ENCODE measurements at places on chromosomes 7 and 10.

DNA sequence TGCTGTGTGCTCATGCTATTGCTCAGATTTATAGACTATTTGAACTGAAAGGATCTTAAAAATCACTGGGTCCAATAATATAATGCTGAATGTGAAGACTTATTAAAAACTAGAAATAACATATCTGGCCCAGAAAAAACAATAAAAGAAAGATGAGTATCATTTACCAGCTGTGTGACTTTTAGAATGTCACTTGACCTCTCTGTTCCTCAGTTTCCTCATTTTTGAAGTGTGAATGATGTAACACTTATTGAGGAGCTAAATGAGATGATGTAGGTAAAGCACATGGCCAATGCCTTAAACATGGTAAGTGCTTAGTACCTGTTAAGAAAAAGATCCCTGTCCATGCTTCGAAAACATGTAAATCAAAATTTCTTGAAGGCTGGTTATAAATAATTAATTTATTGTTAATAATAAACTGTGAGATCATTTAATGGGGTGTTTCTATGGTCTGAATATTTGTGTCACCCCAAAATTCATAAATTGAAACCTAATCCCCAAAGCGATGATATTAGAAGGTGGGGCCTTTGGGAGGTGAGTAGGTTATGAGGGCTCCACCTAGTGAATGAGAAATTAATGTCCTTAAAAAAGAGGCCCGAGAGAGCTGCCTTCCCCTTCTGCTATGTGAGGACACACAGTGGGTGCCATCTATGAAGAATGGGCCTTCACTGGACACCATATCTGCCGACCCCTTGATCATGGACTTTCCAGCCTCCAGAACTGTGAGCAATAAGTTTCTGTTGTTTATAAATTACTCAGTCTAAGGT is 13.0 kb downstream of the DNTT start:
- H3K27ac ChIP-seq, result no peak overlapping the region
- H3K36me3 ChIP-seq, result no peaks in the 10 kb centered on the region
- H3K27me3 ChIP-seq, result peaks cover 14% of the 10 kb centered on the region
- no peak for DNase-seq
- H3K4me3 ChIP-seq, result no peak overlapping the region
- no peaks in the 10 kb centered on the region for H3K4me1 ChIP-seq

DNA sequence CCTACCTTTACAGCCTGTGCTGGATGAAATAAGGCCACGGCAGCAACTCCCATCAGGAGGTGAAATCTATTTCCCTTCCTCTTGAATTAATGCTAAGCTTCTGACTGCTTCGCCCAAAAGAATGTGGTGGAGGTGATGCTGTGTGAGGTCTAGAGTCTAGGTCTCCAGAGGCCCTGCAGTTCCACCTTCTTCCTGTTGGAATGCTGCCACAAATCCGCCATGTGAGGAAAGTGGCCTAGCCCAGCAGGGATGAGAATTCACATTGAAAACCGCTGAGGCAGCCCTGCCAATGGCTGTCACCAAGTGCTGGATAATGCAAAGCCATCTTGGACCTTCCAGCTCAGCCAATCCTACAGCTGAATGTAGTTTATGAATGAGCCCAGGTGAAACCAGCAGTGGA is 28.0 kb downstream of the RHOBTB1 start:
- no peak for DNase-seq
- H3K4me1 ChIP-seq, result peaks cover 8% of the 10 kb centered on the region
- peaks cover 26% of the 10 kb centered on the region for H3K27me3 ChIP-seq
- H3K27ac ChIP-seq, result no peak overlapping the region

DNA sequence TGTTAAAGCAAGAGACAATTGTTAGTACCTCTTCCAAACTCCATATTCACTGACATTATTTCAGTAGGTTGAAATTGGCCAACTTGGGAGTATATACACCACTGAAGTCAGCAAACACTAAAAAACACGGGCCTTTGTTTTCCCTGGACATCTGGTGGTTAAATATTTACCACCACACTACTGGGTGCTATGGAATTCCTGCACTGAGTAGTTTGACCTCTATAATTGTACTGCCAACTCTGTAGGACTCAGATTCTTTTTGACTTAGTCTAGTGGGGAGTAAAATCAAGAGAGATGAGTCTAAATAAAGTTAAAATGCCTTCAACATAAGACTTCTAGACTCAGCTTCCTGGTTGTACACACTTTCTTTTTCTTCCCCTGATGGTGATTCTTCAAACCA is 41.3 kb upstream of the TES start:
- no peaks in the 10 kb centered on the region for H3K36me3 ChIP-seq
- no peak for DNase-seq
- H3K27me3 ChIP-seq, result peaks cover 13% of the 10 kb centered on the region
- no peak overlapping the region for H3K4me3 ChIP-seq

GRCh38 chr10:93032809-93033137 is 27.8 kb upstream of the CYP26C1 start:
- no peaks in the 10 kb centered on the region for H3K27me3 ChIP-seq
- no peaks in the 10 kb centered on the region for H3K36me3 ChIP-seq
- DNase-seq, result no peak
- no peaks in the 10 kb centered on the region for H3K4me1 ChIP-seq
- H3K4me3 ChIP-seq, result no peak overlapping the region

- no peak for DNase-seq
- no peaks in the 10 kb centered on the region for H3K4me1 ChIP-seq
- H3K36me3 ChIP-seq, result no peaks in the 10 kb centered on the region
- no peak overlapping the region for H3K4me3 ChIP-seq
- no peak overlapping the region for H3K27ac ChIP-seq
Measured at GRCh38 chr7:48837266-48837665, 87.1 kb upstream of the CDC14C start.

GRCh38 chr7:121873289-121874194 is 581 bp downstream of the PTPRZ1 start:
- H3K4me1 ChIP-seq, result peaks cover 4% of the 10 kb centered on the region
- no peaks in the 10 kb centered on the region for H3K36me3 ChIP-seq
- no peak overlapping the region for H3K27ac ChIP-seq
- H3K27me3 ChIP-seq, result peaks cover 23% of the 10 kb centered on the region
- H3K4me3 ChIP-seq, result no peak overlapping the region
- DNase-seq, result no peak
